Hematopoietic multipotent progenitor cell treated with erythropoietin and hydrocortisone succinate and interleukin-3 and kit ligand, for 6 days (in vitro differentiated cells): ENCODE measurements at places on chromosomes 3 and 15.

GRCh38 chr3:49733551-49733950 lies 9.8 kb upstream of the GMPPB start:
- no peak for DNase-seq

GRCh38 chr3:123724306-123724705 lies 139.5 kb upstream of the HACD2 start:
- no peak for DNase-seq

DNA sequence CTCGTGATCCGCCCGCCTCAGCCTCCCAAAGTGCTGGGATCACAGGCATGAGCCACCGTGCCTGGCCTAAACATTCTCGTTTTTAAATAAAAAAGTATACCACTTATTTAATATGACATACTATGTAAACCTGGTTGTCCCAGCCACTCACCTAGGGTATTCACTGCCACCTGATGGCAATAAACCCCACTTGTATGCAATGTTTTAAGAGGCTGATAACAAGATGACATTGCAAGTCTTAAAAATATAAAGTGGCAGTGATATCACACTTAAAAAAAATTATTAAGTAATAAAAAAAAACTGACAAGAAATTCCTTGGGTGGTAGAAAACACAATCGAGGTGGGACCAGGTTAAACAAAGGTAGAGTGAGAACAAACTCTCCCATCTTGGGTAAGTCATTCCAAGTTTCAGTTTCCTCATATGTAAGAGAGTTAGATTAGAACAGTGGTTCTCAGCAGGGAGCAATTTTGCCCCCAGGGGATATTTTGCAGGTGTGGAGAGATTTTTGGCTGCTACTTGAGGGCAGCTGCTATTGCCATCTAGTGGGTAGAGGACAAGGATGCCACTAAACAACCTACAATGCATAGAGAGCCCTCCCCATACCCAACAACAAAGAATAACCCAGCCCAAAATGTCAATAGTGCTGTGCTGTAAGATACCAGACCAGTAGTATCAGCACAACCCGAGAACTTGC lies 14.5 kb downstream of the ARF4 start:
- peak; percentile 63 for DNase-seq

DNA sequence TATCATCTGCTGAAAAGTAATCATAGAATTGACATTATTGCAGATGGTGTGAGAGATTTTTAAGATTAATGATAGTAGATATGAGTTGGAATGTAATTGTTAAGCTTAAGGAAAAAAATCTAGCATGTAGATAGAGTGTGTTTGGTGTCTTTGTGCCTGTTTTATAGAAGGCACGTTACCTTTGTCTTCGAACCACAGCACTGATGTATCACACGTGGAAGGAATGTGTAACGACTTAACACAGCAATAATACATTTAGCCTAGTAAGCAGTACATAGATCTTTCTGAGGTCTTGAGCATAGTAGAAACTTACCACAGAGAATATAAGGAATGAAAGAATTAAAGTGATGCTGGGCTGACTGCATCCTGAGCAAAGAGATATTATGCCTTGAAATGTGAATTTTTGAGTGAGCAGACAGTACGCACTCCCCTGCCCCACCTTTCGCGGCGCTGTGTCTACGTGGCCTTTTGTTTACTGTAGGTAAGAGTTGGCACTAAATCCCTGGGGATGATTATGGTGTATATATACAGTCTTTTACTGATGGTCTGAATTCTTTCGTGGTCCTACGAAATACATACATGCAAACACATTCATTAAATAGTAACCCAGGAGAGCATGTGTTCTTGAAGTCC lies 217.6 kb upstream of the TOPAZ1 start:
- no peak for DNase-seq

DNA sequence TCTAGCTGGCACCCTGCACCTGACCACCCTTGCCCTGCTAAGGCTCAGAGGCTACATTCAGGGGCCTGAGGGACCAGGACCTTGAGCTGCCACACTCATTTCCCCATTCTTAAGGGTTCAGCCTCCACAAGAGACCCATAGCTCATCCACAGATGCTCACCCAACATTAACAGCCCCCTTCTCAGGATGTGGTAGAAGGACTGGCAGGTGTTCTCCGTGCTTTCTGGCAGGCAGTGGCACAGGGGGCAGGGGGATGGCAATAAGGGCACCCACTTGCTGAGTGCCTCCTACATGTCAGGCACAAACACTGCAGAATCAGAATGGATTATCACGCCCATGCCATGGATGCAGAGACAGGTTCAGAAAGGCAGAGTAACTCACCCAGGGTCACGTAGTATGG lies 9.4 kb downstream of the MAPKAPK3 start:
- DNase-seq = no peak

- DNase-seq = no peak
Observed at GRCh38 chr15:85324202-85324601, 56.2 kb upstream of the AKAP13 start.

DNA sequence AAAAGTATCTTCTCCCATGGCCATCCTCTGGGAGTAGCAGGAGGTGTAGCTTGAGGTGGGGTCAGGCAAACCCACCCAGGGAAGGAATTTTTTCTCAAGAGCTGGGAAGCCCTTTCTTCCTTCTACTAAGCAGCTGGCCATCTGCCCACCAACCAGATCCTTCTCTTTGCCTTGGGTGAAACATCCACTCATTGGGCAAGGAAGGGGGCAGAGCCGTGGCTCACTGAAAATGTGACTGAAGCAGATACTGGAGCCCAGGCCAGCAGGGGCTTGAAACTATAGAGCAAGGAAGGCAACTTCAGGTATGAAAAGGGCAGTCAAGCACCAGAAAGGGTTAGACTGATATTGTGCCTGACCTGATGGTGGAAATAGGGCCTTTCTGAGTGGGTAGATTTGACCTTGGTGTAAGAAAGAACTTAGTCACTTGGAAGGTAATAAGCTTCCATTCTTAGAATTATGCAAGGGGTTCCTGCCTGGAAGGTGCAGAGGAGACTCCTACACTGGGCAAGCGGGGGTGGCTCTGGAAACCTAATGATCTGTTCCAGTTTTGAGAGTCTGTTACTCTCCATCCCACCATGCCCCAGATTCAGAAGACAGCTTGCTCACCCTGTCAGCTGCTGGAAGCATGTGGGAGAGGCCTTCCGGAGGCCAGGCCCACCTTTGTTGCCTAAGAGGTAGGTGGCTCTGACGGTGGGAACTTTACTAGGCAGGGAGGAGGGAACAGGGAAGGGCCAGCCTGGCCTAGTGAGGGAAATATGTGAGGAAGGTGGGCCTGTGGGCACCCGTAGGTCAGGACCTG lies 22.0 kb upstream of the PLA2G4E start:
- no peak for DNase-seq

DNA sequence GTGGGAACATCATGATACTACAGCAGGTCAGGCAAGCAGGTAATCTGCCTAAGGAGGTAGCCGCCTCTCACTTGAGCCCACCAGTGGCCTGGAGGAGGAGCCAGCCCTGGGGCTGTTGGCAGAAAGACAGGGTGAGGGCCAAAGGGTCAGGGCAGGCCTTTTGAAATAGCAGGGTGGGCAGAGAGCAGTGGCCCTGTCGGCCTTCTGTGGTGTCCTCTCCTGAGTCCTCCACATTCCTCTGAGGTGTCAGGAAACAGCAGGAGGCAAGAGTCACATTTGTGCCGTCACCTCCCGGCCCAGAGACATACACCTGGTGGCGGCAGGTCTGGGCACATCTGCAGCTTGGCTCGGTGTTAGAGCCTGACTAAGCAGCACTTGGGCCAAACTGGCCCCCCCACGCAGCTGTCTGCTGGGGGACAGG lies 3.9 kb upstream of the BNC1 start:
- DNase-seq = no peak

GRCh38 chr3:53079791-53080555 lies 34.1 kb upstream of the SFMBT1 start:
- no peak for DNase-seq

DNA sequence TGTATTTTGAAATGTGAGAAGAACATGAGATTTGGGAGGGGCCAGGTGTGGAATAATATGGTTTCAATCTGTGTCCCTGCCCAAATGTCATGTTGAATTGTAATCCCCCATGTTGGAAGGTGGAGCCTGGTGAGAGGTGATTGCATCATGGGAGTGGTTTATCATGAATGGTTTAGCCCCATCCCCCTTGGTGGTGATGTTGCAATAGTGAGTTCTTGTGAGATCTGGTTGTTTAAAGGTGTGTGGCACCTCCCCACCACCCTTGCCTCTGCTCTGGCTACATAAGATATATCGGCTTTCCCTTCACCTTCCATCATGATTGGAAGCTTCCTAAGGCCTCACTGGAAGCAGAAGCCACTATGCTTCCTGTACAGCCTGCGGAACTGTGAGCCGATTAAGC lies 23.9 kb upstream of the TMEM108 start:
- DNase-seq = no peak
